ENCODE measurements at places on chromosomes 7 and 10.

DNA sequence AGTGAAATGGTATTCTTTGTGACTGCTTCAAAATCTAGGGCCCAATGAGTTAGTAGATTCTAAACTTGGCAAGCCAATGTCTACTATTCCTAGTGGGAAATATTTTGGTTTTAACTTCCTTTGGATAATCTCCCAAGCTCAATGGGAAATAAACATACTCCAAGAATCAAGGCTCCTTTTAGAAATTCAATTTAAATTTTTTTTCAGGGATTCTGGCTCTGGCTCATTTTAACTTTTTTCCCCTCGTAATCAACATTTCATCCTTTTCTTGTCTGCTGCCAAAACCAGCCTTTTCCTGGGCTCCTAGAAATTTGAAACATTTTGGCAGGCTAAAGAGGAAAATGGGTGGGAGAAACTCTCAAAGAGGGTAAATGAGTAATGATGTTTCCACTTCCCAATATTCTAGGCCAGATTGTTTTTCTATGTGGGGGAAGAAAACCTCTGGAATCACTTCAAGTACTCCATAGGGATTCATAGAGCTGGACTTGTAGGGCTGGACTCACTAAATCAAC is 85.6 kb upstream of the AGR3 start:
- no peak for DNase-seq

DNA sequence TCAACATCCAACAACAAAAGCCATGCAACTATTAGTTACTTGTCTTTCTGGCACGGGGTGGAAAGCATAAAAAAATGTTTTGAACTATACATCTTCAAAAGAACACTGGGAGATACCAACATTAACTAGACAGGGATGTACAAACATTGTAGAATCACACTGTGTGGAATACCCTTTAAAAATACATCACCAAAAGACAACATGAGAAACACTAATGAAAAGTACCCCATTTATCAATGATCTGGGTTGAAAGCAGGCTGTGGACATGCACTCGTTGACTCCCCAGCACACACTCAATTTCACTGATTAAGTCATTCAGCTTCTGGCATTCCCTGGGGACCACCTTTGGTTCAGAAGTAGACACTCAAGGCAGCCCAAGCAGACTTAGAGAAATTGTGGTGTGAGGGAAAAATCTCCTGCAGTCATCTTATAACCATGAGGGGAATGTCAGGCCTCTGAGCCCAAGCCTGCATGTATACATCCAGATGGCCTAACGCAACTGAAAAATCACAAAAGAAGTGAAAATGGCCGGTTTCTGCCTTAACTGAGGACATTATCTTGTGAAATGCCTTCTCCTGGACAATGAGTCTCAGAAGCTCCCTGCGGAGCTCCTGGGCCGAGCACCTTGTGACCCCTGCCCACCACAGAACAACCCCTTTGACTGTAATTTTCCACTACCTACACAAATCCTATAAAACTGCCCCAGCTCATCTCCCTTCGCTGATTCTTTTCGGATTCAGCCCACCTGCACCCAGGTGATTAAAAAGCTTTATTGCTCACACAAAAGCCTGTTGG is 53.0 kb downstream of the CACUL1 start:
- no peak for DNase-seq

DNA sequence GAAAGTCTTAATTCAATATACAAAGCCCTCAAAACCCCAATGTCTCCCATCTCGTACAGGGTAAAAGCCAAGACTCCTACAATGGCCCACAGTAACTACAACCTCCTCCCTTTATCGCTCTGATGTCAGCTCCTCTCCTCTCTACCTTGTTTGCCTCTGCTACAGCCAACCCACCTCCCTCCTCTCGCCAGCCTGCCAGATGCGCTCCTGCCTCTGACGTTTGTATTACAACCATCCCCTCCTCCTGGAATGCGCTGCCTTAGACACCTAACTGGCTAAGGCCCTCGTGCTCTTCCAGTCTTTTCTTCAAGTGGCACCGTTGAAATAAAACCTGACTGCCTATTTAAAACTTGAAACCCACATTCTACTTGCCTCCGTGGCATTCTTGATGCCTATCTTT is 115.3 kb upstream of the MYO3A start:
- no peak for DNase-seq

DNA sequence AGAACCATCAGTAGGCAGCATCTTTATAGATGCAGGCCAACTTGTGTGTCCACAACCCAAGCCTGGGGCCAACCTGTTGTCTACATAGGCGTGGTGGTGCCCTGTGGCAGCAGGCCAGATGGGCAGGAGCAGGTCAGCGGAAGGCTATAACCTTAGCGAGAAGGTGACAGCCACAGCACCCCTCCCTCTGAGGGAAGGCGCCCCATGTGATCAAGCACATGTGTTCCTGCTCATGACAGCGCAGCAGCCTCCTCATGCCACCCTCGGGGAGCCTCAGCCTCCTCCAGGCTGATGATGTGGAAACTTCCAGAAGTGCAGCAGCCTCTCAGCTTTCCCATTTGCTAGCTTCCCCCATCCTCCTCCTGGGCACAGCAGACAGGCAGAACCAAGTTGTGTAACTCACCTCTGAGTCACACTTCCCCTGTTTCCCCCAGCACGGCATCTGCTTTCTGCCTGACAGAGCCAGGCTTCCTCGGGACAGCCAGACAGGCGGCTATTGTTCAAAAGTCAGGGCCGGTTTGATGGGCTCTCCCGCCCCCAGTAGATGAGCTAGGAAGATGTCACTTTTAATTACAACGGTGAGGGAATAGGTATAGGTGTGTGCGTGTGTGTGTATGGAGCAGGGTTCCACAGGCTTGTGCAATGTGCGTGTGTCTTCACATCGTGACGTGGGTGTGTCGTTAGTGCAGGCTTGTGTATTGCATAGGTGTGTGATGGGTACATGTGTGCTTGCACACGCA is 312.0 kb upstream of the ZMIZ1 start:
- peak; percentile 50 for DNase-seq

GRCh38 chr7:116528008-116528789 is 3.4 kb downstream of the CAV1 start:
- no peak for DNase-seq

DNA sequence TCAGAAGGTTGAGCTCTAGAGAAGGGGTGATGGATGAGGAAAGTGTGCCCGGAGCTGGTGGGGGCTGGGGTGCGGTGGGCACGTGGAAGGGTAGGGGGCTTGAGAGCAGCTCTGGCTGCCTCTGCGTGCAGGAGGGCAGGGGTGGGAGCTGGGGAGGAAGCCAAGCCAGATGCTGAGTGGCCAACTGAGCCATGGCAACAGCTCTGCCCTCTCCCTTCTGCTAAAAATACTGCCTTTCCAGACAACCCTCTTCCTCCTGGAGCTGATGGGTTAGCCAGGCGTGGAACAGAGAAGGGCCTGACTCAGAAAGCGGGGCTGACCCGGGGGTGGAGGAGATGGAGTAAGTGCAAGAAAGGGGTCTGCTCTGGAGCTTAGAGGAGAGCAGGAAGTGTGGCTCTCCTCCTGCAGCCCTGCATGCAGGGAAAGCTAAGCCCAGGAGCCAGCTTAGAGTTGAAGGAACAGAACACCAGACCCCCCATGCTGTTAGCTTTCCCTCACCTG is 114.6 kb upstream of the AGK start:
- DNase-seq: no peak

GRCh38 chr10:76229341-76229740 is 797.9 kb downstream of the LRMDA start:
- no peak for DNase-seq

GRCh38 chr7:84117304-84117703 is 77.3 kb downstream of the SEMA3A start:
- no peak for DNase-seq

GRCh38 chr7:102912742-102913141 is at the start of gene LRRC17:
LRRC17 (plus strand) TSS chr7:102913000; CDS start chr7:102933914, 20,914 bp downstream.
- no peak for DNase-seq

DNA sequence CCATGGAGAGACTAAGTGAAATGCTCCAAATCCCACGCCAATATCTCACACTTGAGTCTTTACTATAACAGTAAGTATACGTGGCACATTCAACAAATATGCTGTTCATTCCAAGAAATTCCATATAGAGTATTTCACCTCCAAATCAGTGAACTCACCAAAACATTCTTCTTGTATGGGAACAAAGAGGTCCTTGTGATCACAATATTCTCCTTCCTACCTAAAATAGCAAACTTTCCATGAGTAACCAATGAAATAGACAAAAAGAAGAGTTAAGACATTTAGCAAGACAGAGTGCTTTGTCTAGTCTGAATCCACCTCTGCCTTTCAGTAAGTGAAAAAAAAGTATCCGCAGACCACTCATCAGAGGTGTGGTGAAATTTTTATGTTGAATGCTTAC is 77.3 kb upstream of the NXPH1 start:
- DNase-seq: no peak

- DNase-seq: no peak
These were observed 185.6 kb downstream of the C7orf25 start for GRCh38 chr7:42726066-42726785.

DNA sequence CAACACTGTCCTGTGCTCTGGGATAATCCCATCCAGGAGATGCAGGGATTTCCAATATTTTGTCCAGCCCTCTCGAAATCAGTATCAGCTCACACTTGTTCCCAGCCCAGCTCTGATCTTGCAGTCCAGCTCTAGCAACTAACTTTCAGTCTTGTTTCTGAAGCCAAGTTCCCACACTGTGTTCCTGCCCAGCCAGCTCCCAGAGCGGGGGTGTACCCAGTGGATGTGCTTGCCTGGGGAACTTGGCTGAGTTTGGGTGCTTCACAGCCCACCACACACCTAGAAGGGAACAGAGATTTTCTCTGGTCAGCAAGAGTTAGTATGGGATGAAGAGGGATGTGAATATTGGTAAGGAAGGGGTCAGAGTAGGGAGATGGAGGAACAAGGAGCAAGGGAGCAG is 57.5 kb upstream of the RAPGEF5 start:
- DNase-seq: no peak

DNA sequence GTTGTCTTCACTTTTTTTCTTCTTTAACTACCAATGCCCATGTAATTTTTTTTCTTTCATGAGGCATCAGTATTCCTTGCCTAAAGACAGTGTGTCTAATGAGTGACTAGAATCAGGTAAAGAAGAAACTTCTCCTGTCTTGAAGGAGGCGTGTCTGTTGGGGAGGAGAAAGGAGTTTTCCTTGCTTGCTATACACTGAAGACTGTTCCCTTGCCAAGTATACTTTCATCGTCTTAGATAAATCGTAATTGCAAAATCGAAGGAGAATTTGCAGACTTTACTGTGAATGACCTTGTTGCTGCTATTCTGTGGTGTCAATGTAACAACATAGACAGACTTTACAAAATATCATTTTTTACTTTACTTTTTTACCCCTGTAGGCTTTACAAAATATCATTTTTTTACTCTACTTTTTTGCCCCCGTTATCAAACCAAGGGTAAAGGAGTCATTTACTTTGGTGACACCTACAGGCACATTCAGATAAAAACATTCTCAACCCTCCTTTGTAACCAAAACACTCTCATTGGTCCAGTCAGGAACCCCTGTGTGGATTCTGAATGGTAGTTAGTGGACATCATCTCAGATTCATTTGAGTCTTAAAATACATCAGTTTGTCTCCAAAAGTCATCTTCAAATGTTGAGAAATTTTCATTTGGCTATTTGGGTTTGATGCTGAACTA is 232.4 kb downstream of the AHR start:
- DNase-seq: no peak

DNA sequence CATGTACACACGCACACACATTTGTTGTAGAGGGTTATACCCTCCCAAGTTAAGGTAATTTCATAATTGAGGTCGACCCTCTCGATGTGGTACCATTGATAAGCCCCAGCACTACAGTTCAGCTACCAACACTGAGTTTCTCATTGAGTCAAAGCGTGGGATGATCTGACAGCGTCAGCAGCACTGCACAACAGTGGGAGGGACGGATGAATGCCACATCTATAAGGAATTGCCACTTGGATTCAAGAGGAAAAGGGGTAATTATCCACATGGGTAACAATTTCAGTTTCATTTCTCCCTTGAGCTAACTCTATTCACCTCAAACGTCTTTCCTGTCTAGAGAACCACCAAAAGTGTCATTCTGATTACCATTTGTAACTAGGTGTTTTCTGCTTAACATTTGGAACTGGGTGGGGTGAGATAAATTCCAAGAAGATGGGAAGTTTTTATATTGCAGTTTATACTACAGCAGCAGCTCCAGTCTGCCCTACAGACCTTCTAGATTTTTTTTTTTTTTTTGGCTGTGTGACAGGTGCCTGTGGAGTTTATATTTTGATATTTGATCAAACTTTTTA is 342.9 kb downstream of the AUTS2 start:
- DNase-seq: no peak

DNA sequence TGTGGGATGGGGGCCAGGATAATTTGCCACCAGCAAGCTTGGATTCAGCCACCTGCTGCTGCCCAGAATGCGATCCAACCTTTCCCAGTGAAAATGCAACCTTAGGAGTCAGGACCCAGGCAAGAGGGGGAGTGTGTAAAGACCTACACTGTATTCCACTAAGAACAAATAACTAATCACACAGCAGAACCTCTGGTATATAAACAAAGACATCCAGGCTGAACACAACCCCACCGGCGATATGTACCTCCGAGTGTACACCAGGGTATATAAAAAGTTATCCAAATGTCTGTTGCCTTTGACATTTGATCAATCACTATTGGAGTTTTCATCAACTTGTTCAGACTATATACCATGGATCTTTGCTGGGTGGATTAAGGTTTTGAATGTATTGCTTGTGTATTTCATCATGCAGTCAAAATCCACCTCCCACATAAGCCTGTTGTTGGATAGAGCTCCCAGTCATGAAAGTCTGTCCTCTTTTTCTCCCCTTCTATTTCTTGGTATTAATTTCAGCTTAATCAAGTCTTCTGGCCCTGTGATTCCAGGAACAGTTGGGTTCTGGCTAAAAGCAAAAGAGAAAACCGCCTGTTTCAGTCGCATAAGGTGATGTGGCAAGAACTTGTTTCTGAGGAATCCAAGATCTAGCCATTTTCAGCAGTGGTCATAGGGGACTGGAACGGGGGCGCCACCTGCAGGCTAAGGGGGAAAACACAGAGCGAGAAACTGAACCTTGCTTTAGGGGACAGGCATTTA is 290.7 kb downstream of the CCDC3 start:
- peak; percentile 90 for DNase-seq

- DNase-seq: no peak
These were observed 305.1 kb upstream of the CSTF2T start for GRCh38 chr10:52004342-52004949.

DNA sequence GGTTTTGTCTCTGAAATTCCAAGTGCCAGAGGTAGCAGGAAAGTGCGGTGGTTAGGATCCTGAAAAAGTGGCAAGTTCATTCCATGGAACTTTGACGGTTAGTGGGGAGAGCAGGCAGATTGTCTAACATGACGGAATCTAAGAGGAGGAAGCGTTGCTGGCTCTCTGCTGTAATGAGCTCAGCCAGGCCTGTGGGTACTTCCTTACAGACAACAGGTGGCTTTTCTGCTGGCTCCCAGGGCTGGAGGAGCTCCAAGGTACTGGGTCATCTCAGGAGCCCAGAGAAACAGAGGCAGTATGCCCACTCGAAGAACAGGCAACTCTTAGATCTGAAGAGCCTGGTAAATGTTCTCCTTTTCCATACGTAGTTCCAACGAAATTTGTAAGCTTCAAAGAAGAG is 3.1 kb upstream of the AIFM2 start:
- DNase-seq: no peak
